ENCODE measurements at places on chromosomes 6 and 20.

DNA sequence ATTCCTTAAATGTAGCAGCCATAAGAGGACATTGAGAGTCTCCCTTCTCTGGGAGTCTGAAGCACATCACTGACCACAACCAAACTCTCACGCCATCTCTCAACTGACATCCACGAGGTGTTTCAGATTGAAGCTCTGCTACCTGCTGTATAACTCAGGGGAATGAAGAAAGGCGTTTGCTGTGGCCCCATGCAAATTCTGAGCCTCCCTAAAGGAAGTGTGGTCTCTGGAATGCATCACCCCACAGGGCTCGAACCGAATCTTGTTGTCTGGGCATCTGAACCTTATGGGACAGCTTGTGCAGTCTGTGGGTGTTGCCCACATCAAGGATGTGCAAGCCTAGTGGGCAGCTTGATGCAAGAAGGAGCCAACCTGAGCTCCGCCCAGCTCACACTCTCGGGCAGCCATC, 10.9 kb downstream of the PMEPA1 start:
- H3K27me3 ChIP-seq = peaks cover 3% of the 10 kb centered on the region
- no peaks in the 10 kb centered on the region for H3K4me1 ChIP-seq
- no peak overlapping the region for H3K27ac ChIP-seq
- no peak overlapping the region for H3K4me3 ChIP-seq
- no peak for DNase-seq

GRCh38 chr20:58995461-58996225, 11.4 kb downstream of the CTSZ start:
- H3K36me3 ChIP-seq = peaks cover 68% of the 10 kb centered on the region
- H3K27ac ChIP-seq = no peak overlapping the region
- no peak overlapping the region for H3K4me3 ChIP-seq
- H3K4me1 ChIP-seq = no peaks in the 10 kb centered on the region
- DNase-seq = no peak

- no peaks in the 10 kb centered on the region for H3K36me3 ChIP-seq
- H3K27ac ChIP-seq = no peak overlapping the region
- no peak overlapping the region for H3K4me3 ChIP-seq
Observed at GRCh38 chr6:903761-904160, 210.8 kb upstream of the EXOC2 start.

GRCh38 chr6:137087902-137088301, 43.1 kb upstream of the IL20RA start:
- no peak for DNase-seq
- H3K27me3 ChIP-seq = no peaks in the 10 kb centered on the region
- no peak overlapping the region for H3K4me3 ChIP-seq

DNA sequence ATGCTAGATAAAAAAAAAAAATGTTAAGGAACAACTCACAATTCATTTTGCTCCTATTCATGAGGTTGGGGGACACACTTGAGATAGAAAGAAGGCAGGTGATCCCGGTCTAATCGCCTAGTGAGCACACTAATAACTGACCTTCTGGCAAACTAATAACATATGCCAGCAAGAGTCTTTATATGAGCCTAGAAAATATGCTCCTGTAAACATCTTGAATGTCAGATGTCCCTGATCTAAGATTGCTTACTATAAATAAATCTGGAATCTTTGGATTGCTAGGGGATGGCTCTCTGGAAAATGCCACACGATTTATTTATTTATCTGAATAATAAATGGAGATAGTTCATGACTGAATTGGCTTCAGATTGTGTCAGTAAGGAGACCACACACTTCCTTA, 821.9 kb downstream of the GRIK2 start:
- no peaks in the 10 kb centered on the region for H3K36me3 ChIP-seq
- no peaks in the 10 kb centered on the region for H3K27me3 ChIP-seq
- DNase-seq = no peak
- no peak overlapping the region for H3K27ac ChIP-seq

DNA sequence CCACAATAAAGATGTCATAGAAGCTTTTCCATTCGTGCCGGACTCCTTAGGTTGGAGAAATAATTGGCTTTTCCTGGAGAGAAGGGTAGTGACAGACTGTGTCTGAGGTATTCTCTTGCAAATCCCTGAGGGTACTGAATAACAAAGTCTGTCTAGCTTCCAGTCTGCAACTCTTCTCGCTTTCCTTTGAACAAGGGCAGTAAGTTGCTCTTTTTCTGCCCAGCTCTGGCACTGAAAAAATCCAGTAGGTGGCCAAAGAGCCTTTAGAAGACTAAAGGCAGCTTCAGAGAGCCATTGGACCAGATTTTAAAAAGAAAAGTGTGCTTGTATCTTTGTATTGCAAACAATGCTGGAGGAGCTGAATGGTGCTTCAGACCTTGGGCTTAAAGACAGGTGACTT, 20.7 kb upstream of the RREB1 start:
- H3K27ac ChIP-seq = no peak overlapping the region
- peak; percentile 64 for DNase-seq
- H3K27me3 ChIP-seq = peaks cover 39% of the 10 kb centered on the region

- peaks cover 3% of the 10 kb centered on the region for H3K4me1 ChIP-seq
- no peaks in the 10 kb centered on the region for H3K27me3 ChIP-seq
- H3K4me3 ChIP-seq = no peak overlapping the region
- DNase-seq = no peak
Observed at GRCh38 chr6:20447581-20448132, 46.0 kb downstream of the E2F3 start.

DNA sequence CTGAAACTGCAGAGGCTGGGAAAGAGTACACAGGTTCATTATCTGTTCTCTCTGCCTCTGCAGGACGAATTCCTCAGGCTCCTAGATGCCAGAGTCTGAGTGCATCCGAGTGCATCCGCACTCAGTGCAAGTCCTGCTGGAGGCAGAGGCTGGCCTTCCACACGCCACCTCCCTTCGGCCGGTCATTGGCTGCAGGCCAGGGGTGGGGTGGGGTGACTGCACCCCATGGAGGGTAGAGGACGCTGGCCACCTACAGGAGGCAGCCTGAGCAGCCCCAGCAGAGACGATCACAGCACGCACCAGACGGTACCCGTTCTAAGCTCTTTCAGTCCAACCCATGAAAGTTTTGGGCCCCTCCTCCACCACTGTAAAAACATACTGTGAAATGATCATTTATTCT, 11.7 kb downstream of the SFT2D1 start:
- H3K4me1 ChIP-seq = no peaks in the 10 kb centered on the region
- no peak overlapping the region for H3K27ac ChIP-seq
- peaks cover 61% of the 10 kb centered on the region for H3K36me3 ChIP-seq
- H3K4me3 ChIP-seq = no peak overlapping the region
- no peaks in the 10 kb centered on the region for H3K27me3 ChIP-seq

DNA sequence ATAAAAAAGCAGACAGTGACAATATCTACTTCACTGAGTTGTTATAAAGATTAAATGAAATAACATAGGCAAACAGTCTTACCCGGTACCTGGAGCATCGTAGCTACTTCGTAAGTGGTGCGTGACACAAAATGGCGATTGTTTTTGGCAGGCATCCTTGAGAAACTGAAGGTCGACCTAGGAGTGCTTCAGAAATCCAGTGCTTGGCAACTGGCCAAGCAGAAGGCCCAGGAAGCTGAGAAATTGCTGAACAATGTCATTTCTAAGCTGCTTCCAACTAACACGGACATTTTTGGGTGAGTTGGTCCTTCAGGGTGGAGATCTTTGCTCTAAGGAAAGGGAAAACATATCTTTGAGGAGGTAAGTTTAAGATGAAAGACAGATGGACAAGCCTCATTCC, 4.8 kb downstream of the BPIFA2 start:
- H3K36me3 ChIP-seq = no peaks in the 10 kb centered on the region
- H3K4me3 ChIP-seq = no peak overlapping the region
- H3K27ac ChIP-seq = no peak overlapping the region
- peaks cover 7% of the 10 kb centered on the region for H3K27me3 ChIP-seq

DNA sequence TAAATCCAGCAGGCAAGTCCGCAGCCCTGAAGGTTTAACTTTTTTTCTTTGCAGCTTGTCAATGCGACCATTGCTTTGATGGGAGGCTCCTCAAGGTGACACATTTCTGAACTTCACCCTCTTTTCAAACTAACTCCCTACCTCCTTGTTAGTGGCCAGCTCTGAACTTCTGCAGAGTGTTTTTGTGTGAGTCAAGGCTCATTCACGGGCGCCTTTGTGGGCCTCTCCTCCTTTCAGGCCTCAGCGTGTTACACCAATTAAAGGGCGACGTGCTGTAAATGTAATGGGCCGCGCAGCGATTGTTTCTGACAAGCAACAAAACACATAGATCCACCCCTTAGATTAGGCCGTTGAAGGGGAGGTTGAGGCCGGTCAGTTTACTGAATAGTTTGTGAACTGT, 45.5 kb upstream of the NR2E1 start:
- peak; percentile 36 for DNase-seq
- no peak overlapping the region for H3K27ac ChIP-seq
- peaks cover 22% of the 10 kb centered on the region for H3K4me1 ChIP-seq
- no peaks in the 10 kb centered on the region for H3K36me3 ChIP-seq

GRCh38 chr6:48280035-48280620, 169.1 kb upstream of the PTCHD4 start:
- H3K27ac ChIP-seq = no peak overlapping the region
- H3K4me3 ChIP-seq = no peak overlapping the region
- no peaks in the 10 kb centered on the region for H3K27me3 ChIP-seq
- DNase-seq = no peak
- H3K4me1 ChIP-seq = no peaks in the 10 kb centered on the region

DNA sequence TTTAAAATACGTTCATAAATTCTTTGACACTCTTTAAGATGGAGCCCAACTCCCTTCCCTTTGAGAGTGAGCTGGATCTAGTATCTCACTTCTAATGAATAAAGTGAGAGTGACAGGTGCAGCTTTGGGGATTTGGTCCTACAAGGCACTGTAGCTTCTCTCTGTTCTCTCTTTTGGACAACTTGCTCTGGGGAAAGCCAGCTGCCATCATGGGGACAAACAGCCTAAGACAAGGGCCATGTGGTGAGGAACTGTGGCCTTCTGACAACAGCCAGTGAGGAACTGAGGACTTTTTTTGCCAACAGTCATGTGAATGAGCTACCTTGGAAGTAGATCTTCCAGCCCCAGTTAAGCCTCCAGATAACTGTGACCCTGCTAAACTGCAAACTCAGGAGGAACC, 272.8 kb upstream of the AGPAT4 start:
- H3K4me3 ChIP-seq = no peak overlapping the region
- peaks cover 20% of the 10 kb centered on the region for H3K4me1 ChIP-seq
- no peak for DNase-seq
- no peaks in the 10 kb centered on the region for H3K27me3 ChIP-seq
- H3K27ac ChIP-seq = no peak overlapping the region

DNA sequence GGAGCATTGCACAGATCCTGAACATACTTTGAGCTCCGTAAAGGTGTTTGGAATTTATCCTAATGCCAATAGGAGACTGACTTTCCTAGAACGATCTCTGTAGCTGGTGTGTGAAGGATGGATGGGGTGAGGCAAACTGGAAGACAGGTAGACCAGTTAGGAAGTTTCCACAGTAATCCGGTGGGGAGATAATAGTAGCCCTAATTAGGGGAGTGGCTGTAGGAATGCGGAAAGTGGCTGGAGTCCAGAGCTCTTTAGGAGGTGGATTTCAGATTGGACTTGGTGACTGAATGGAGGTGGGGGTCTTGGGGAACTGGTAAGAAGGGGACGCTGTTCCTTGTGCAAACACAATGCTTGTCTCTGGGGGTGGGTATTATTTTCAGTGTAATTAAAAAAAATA, 146.3 kb downstream of the SOX4 start:
- H3K27ac ChIP-seq = peak overlapping the region; percentile 53
- DNase-seq = no peak
- peaks cover 8% of the 10 kb centered on the region for H3K36me3 ChIP-seq
- no peaks in the 10 kb centered on the region for H3K27me3 ChIP-seq
- H3K4me1 ChIP-seq = peaks cover 32% of the 10 kb centered on the region

DNA sequence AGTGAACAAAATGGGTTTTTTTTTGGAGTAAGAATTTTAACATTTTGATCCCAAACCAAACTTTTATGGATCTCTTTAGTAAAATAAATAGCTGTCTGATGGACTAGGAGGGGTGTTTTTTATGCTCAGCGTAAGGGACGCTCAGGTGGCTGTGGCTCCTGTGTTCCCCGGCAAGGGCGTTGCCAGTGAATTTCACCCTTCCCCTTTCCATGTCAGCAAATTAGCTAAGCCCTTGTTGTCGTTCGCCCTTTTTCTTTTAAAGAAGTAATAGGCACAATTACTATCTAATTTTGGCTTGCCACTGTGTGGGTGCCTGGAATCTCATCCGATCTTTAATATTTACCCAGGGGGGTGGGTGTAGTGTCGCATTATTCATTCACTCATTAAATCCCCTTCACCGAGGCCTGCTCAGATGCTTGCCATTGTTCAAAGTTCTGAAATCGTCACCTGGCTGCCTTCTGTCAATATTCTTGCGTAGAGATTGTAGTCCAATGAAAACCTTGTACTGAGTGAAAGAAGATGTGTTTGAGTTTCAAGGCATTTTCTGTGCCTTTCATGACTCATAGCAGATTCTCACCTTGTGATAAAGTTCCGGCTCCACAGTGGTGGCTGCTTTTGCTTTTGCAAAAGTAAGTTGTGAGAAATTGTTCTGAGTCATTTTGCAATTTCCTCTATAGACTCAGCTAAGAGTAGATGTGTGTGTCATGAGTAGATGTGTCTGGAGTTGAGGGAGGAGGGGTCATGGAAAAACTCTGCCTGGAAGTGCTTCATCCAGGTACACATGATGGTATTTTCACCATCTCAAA, 40.0 kb upstream of the CLDN20 start:
- DNase-seq = no peak
- no peak overlapping the region for H3K27ac ChIP-seq
- H3K36me3 ChIP-seq = peaks cover 69% of the 10 kb centered on the region
- H3K4me1 ChIP-seq = peaks cover 6% of the 10 kb centered on the region
- H3K4me3 ChIP-seq = no peak overlapping the region

- H3K36me3 ChIP-seq = no peaks in the 10 kb centered on the region
- DNase-seq = no peak
Observed at GRCh38 chr20:49615401-49616153, 47.6 kb upstream of the PTGIS start.

All from neuronal stem cell (in vitro differentiated cells).